ENCODE measurements at places on chromosomes 13 and 19.

DNA sequence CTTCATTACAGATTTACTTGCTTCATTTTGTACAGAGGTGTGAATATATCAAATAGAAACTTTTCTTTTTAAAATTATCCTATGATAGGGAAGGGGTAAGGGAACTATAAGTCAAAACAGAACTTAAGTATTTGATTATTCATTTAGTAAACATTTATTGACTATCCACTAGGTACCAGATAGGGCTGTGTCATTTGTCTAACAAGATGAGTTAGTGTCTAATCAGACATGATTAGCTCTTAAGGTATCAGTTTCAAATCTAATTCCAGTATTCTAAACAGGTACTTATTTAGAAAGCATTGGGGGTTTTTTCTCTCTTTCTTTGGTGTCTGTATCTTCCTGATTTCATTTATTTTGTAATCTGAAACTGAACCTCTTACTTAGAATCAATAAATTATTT lies 32.2 kb downstream of the CDADC1 start:
- no peak for DNase-seq

GRCh38 chr13:109740121-109740520 lies 46.3 kb downstream of the IRS2 start:
- DNase-seq = no peak

GRCh38 chr13:94711561-94712286 lies 621 bp downstream of the SOX21 start:
- DNase-seq = no peak

DNA sequence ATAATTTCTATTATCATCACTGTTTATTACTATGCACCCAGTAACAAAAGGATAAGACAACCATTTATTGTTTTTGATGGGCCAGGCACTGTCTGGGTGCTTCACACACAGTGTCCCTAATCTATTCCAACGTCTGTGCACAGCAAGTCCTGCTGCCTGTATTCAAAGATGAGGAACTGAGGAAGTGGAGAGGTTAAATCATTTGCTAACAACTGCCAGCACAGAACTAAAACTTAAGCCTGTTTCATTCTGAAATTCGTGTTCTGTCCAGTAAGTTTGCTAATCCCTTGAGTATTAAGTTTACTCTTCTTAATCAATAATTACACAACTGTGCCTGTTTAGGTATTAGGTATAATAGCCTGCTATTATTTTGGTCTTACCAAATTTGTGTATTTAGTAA lies 41.9 kb downstream of the TEX26 start:
- no peak for DNase-seq

- DNase-seq = no peak
Observed at GRCh38 chr13:48094404-48094780, 512 bp downstream of the MED4 start.

DNA sequence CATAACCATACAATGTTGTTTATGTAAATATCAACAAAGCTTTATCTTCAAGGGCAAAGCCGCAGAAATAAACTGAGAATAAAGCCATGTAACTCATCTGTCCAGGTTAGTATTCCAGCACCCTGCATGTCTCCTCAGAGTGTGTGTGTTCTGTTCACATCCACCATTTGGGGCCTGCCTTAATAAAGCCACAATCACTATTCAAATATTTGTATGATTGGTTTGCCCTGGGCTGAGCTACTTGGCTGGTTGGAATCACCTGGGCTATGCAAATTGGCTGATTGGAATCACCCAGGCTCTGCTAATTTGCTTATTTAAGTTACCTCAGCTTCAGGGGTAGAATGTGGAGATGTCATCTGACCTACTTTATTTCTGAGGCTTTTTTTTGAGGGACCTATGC lies 42.4 kb upstream of the ZNF737 start:
- no peak for DNase-seq

- no peak for DNase-seq
Observed at GRCh38 chr13:51697181-51697580, 106.8 kb downstream of the DHRS12 start.

DNA sequence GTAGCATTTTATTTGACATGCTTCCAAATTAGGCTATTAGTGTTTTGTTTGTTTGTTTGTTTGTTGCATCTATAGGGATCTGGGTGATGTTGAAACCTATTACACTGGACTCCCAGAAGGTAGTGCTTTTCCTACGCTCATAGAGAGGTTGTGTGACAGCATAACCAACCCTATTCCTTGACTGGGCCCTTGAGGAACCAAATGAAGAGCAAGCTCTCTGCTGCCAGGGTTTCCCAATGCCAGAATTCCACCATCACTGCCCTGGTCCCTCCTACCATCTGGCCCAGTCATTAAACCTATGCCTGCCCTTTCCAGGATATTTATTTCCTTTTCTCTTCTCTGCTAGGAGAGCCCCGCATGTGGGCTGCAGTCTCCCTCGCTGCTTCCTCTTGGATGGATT lies 210.6 kb downstream of the IRS2 start:
- no peak for DNase-seq

DNA sequence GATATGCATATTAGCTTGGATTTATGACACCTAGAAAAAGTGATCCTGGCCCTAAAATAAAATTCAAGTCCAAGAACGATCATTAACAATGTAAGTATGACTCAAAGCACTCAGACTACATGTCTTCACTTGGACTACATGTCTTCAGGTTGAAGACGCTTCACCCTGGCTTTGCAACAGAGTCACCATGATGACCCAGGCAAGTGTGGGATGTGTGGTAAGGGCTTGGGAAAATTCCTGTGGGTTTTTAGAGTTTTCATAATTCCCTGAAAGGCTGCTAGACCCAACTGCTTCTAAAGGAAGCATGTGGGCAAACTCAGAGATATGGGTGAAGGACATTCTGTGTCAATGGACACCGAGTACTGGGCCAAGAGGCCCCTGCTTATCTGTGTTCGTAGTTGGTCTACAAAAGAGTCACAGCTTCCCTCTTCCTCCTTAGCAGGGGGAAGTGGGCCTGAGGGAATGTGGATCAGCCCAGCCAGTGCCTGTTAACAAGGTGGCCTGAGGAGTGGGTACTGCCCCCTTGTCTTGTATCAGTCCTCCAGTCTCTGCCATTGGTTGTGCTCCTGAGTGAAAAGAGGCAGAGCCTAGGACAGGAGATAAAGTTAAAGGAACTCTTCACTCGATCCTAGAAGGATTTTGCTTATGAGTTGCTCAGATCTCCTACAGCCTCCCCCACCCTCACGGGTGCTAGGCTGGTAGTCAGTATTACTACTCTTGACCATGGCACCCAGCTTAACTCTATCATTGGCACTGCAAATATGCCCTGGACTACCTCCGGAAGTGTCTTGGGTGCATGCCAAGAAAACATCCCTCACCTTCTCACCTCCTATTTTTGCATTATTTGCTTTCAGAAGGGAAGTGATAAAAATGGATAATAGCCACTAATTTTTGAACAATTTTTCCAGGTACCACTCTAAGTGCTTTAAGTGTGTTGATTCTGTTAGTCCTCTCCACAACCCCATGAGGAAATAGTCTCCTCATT lies 406.3 kb downstream of the COG6 start:
- DNase-seq = no peak

DNA sequence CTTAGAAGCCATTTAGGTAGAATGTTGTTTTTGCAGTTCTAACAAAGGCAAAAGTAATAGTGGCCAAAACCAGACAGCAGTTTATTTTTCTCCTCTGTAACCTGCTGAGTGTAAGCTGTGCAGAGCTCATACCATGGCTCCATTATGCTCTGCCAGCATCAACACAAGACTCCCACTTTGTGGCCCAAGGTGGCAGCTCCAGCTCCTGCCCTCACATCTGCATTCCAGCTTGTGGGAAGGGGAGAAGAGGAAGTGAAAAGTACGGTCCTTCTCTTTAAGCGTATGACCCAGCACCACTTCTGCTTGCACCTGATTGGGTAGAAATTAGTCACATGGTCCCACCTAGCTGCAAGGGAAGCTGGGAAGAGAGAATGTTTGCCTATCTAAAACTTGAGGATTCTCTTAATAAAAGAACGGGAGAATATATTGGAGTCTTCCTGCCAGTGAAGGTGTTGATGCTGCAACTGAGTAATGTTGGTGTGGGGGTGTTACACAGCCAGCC lies 19.2 kb downstream of the ADGRE1 start:
- DNase-seq = no peak

- no peak for DNase-seq
Observed at GRCh38 chr19:50551715-50552187, 16.5 kb downstream of the LRRC4B start.

- peak; percentile 79 for DNase-seq
Observed at GRCh38 chr19:29526730-29527499, 1.1 kb downstream of the VSTM2B start.

GRCh38 chr19:38093587-38093986 lies 130.4 kb downstream of the DPF1 start:
- DNase-seq = no peak

- DNase-seq = peak; percentile 49
Observed at GRCh38 chr19:30670011-30670329, 297.8 kb downstream of the ZNF536 start.

DNA sequence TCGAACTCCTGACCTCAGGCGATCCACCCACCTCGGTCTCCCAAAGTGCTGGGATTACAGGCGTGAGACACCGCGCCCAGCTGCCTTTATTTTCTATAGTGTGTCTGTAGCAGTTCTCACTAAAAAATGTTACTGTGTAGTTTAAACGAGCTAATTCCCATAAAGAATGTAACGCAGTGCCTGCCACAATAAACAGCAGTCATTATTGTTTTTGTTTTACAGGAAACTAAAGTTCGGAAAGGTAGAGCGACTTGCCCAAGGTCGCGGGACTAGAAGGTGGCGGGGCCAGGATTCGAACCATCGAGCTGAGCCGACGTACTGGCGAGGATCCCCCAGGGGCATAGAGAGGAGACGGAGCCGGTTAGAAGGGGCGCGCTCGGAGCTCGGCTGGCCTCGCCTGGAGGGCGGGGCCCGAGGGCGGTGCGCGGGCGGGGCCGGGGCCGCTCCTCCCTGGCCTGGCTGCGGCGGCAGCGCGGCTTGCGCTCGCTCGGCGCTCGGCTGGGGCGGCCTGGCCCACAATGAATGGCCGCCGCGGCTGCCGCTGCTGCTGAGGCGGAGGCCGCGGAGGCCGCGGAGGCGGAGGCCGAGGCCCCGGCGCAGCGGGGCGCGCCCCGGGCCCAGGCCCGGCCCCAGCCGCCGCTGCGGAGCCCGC lies at the start of gene NACC1:
Gene NACC1 (plus strand): TSS at position 493 of the 652 bp plus-strand sequence. CDS start 16,944 bp downstream, outside the sequence.
- DNase-seq = peak; percentile 94

GRCh38 chr19:6263735-6264444 lies 15.9 kb downstream of the MLLT1 start:
- DNase-seq = no peak

GRCh38 chr13:113292021-113292862 lies 4.8 kb upstream of the LAMP1 start:
- peak; percentile 60 for DNase-seq

DNA sequence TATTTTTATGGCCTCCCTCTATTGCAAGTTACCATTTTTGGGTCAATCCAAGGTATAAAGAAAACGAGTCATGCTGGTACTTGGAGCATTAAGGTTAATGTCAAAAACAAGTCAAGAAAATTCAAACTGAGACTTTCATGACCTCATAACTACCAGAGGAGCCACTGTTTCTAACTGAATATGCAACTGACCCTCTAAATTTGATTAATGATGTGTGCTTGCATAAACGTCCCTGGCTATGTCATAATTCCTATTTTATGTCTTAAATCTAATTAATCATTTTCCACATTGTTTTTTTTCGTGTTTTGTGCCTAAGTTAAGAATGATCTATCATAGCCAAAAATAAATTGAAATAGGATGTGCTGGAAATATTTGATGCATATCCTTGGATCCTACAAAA lies 396.7 kb upstream of the GPC6 start:
- DNase-seq = no peak

DNA sequence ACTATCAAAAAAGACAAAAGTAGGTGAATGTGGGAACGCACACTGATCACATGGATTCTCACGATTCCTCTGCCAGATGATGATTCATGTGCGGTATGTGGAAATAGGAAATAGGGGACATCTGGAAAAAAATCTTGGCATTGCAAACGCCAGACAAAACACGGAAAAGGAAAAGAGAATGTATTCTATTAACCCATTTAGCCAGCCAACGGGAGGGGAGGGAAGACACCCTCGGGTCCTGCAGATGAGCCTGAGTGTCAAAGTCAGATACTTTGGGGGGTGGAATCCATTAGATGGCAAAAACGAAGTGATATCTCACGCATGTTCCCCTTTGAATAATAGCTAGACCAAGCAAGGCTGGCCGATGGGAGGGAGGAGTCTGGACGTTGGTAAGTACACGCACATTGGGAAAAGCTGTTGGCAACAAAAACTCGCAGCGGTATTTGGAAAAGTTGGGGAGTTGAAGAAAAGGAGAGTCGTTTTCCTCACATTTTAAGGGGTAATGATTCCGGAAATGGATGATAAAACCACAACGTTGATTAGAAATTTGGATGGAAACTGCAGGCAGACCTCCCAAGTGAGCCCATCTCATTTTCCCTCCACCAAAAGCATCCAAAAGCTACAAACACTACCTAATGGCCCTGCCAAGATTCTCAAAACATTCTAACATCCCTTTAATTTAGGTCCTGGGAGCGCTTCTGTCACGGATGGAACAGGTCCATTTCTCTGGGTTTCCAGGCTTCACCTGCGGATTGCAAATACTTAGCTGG lies 73.6 kb downstream of the COL4A1 start:
- no peak for DNase-seq

GRCh38 chr19:49541914-49542313 lies 14.1 kb downstream of the RCN3 start:
- DNase-seq = no peak

- DNase-seq = no peak
Observed at GRCh38 chr13:94313321-94313910, 166.1 kb downstream of the DCT start.

- peak; percentile 41 for DNase-seq
Observed at GRCh38 chr19:10565028-10565566, 713 bp downstream of the KRI1 start.

DNA sequence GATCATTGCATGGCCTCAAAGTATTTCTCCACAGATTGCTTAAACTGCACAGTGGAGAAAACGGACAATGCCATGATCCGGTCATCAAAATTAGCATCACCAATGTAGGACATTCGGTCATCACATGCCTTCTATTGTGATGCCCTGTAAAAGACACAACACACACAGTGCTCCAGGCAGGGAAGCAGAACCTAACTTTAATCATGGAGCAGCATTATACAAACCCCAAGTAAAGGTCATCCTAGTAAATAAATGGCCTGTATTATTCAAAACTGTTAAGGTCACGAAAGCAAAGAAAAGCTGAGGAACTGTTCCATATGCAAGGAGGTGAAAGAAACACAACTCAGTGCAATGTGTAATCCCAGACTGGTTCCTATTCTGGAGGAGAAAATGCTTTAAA lies 42.2 kb downstream of the TGDS start:
- no peak for DNase-seq

DNA sequence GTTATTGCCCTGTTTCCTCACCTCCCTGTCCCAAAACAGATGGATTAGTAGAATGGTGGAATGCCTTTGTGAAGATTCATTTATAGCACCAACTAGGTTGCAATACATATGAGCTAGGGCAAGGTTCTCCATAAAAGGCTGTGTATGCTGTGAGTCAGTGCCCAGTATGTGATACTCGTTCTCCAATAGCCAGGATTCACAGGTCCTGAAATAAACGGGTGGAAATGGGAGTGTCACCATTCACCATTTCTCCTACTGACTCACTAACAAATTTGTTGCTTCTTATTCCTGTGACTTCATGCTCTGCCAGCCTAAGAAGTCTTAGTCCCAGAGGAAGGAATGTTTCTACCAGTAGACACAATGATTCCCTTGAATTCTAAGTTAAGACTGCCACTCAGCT lies 1745.4 kb downstream of the SLITRK1 start:
- DNase-seq = no peak

- DNase-seq = peak; percentile 29
Observed at GRCh38 chr19:51600940-51601580, 29.1 kb downstream of the SIGLEC5 start.

All from urothelium cell line (cell line).